ENCODE measurements at places on chromosomes 4 and X.
A peak's percentile ranks its signal among the peaks of the same experiment; 100 is the strongest.

DNA sequence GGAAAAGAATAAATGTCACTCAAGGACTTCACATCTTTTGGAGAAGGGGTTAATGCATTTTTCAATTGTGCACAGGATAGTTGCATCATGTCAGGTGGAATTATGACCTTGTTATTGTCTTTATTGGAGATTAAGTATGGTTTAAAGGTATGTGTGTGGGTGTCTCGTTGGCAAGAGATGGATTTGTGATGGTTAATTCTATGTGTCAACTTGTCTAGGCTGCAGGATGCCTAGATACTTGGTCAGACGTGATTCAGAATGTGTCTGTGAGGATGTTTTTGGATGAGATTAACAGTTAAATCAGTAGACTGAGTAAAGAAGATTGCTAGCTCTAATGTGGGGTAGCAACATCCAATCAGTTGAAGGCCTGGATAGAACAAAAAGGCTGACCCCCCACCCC, 42.2 kb upstream of the HSD17B10 start:
- DNase-seq, result no peak

DNA sequence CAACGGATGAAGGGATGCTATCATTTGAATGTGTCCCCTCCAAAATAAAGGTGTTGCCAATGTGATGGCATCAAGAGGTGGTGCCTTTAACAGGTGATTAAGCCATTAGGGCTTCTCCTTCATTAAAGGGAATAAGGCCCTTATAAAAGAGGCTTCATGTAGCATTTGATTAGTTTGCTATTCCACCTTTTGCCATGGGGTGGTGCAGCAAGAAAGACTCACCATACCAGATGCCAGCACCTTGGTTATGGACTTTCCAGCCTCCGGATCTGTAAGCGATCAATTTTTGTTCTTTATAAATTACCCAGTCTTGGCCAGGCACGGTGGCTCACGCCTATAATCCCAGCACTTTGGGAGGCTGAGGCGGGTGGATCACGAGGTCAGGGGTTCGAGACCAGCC, 7.9 kb upstream of the SLC25A43 start:
- DNase-seq, result peak; percentile 22

GRCh38 chr4:162274354-162274753, 110.6 kb upstream of the FSTL5 start:
- DNase-seq, result peak; percentile 71

DNA sequence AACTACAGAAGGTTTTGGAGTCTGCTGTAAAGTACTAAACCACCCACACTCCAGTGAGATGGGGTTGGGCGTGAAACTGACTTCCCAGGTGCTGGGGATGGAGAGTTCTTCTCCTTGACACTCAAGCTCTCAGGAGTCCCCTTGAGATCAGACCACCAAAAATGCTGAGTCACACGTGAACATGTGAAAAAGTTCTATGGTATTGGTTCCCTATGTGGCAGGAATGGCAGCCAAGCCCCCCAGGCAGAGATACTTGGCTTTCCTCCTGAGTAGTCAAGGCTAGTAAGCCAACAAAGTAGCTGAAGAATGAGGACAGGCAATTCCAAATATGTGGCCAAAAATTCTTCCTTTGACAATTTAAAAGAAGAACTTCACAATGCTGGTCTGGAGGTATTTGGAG, 222.0 kb upstream of the ADAMTS3 start:
- no peak for DNase-seq

DNA sequence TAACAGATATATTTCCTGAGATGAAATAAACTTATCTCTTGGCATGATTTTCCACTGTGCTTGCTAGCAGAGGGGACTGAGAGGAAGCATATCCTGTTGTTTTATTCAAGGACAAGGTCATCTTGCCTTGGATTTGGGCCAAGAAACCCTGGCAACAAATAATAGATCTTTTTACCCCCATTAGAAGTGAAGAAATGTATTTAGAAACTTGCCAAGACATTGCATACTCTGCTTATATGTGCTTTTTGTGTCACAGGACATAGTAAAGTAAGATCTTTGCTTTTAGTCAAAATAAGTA, 170.2 kb downstream of the RAPGEF2 start:
- no peak for DNase-seq

DNA sequence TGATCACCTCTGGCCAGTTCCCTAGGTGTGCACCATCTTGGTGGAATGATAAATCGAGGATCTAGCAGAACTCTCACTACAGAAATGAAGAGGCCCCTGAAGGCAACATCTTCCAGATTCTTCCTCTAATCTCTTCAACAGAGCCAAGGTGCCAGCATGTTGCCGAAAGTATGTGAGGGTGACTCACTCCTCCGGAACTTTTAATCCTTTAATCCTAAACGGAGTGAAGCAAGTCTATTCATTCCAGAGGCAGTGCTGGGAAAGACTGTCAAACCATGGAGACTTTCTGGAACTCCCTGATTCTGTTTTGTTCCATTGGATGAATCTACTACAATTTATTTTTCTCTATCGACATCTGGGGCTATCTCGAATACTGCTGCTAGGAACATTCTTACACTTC, 68.7 kb downstream of the SUPT20HL2 start:
- DNase-seq, result no peak

DNA sequence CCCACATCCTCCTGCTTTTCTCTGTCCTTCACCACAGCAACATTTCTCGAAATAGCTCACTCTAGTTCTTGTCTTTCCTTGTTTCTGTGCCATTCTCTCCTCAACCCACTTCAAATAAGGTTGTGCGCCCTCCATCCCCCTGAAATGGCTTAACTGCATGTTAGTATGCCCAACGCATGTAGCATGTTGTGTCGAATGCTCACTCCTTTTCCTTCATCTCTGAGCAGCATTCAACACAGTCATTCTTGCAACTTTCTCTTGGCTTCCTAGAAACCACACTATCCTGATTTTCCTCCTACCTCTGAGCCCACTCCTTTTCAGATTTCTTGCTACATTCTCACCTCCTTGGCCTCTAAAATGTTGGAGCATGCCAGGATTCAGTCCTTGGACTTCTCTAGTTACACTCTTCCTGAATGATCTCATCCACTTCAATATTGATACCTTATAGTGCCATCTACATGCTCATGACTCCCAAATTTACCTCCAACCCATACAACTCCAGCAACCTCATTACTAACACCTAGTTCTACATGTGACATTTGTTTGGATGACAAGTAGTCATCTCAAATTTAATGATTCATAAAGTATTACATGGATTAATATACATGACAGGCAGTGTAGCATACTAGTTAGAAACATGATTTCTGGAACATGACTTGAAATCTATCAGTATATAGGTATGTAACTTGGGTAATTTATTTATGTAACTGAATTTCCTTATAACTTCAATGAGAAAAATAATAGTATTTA, 22.3 kb downstream of the RBMX start:
- DNase-seq, result no peak

GRCh38 chr4:73836373-73837279, at the start of gene CXCL6:
CXCL6 (plus strand) TSS chr4:73836678; CDS start chr4:73836751, 73 bp downstream.
- no peak for DNase-seq

GRCh38 chr4:176479767-176480166, 160.0 kb downstream of the SPCS3 start:
- DNase-seq, result no peak

- no peak for DNase-seq
Measured at GRCh38 chr4:38957893-38958292, 74.3 kb downstream of the TMEM156 start.

- peak; percentile 38 for DNase-seq
Measured at GRCh38 chr4:173121076-173121561, 47.5 kb upstream of the GALNT7 start.

GRCh38 chr4:23993373-23993772, 103.5 kb upstream of the PPARGC1A start:
- DNase-seq, result no peak

- DNase-seq, result no peak
Measured at GRCh38 chr4:182745237-182745636, 171.9 kb downstream of the DCTD start.

DNA sequence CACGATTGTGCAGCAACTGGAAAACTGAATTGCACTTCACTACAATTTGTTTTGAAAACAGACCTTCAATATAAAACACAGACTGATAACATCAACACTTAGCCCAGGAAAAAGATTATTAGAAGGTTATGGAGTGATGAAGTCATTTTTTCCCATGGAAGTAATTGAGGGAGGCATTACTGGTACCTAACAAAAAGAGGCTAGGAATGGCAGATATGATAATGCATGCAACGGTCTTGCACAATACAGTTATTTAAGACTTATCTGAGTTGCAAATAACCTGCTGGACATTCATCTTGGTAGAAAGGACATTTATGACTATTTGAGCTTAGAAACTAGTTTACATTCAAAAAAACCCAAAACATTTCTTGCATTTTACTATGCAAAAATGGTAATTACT, 1031.9 kb downstream of the FAT4 start:
- DNase-seq, result no peak

DNA sequence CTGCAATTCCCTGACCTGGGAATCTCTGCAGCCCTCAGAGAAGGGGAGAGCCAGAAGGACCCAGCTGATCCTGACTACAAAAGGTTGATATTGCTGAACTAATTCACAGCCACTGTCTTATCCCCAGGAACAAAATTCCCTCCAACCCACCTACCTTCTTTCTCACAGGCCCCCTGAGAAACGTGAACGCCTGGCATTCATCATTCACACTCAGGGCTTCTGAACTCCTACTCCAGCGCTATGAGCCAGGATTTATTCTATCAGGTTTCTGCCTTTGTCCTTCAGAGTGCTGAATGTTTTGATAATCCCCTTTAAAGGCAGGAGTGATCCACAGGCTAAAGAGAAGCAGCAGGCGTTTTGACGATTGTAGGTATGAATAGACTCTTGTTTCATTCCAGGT, 76.5 kb downstream of the KCNIP4 start:
- no peak for DNase-seq

- DNase-seq, result no peak
Measured at GRCh38 chr4:77538144-77538543, 67.5 kb upstream of the CXCL13 start.

DNA sequence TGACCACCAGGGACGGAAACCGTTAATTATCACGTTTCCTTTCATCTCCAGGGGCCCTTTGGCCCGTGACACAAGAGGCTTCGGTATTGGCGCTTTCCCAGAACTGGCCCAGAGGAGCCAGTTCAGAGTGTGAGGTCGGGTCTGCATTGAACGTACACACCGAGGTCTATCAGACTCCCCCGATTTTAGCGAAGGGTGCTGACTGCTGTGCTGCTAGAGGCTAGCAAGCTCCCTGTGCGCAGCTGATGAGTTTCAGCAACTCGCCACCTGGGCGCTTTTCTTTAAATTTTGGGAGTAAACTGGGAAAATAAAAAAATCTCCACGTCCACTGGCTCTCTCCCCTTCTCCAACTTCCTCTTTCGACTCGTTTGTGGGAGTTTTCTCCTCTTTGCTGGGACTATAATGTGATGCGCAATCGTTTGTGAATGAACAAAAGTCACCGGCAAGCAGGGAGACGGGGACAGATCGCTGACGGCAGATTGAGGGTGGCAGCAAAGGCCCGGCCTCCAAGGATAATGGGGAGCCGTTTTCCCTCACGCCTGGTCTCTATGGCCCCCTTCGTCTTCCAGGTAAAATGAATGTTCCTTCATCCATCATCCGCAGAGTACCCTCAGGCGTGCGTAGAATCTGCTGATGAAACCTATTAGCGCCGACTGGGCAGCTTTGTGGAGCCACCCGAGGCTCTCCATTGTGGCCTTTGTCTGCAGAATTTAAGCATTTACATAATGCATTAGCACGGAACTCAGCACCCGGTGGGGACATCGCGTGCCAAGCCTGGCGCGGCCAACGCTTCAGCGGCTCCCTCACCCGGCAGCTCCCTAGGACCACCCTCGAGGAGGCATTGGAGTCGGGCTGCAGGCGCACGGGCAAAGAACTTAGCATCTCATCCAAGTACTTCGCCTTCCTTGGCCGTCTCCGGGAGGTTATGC, 1.6 kb upstream of the LRAT start:
- DNase-seq, result no peak

GRCh38 chr4:155085843-155086530, 122.4 kb upstream of the NPY2R start:
- no peak for DNase-seq

DNA sequence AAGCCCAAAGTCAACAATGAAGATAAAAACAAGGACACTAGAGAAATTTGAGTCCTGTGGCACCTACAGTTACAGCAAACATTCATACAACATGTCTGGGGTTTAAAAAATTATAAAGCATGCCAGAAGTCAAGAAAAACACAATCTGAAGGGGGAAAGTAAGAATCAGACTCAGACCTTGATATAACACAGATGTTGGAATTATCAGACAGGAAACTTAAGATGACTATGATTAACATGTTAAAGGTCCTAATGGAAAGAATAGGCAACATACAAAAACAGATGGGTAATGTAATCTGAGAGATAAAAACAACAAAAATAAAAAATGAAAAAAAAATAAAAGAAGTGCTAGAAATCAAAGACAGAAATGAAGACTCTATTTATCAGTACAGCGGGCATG, 446.5 kb downstream of the SPRY1 start:
- no peak for DNase-seq

- no peak for DNase-seq
Measured at GRCh38 chr4:84126061-84126787, 372.9 kb downstream of the NKX6-1 start.

DNA sequence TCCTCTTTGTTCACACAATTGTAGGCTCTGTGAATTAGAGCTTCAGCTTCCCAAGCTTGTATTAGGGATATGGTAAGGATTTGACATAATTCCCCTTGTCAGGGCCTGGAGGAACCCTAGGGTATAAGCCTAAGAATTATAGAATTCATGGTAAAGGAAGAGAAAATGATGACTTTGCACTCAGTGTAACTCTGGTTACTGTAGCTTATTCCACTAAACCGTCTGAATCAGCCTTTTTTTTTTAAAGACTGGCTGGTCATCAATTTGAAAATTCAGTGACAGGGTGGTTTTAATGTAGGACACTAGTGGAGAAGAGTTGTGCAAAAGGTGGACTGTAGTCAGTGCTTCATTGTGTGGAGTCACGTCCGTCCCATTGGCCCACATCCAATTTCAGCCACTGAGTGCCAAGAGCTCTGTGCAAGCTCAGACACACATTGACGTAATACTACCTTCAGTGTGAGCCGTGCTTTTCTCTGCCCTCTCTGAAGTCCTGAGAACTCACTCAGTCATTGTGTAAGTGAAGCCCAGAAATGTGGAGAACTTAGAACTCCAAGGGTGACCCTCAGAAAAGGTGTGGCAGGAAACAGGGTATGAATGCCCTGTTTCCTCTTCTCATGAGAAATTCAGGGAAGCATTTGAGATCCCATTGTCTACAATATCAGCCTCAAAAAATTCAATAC, 449.8 kb downstream of the C4orf33 start:
- no peak for DNase-seq

GRCh38 chrX:53223068-53223693, 1.8 kb downstream of the KDM5C start:
- no peak for DNase-seq

DNA sequence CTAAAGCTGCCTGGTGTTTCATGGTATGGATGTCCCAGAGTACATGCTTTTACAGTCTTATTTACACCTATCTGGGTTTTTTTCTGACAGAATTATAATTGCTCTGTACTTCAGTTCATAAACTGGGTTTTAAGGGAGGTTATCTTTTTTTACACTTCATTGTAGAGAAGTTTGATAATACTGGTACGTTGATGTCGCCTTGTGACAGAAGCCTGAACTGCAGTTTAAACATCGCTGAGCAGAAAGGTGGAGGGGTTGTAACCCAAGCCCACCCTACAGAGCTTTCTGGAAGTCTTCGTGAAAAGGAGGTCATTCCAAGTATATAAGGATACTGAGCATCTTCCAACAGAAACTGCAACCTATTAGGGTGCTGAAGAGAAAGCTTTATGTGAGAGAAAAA, 46.4 kb downstream of the BEX1 start:
- DNase-seq, result no peak

Data from suppressor macrophage treated with lipopolysaccharide for 4 hours (primary cell).